GDM1 (cell line): ENCODE measurements at places on chromosomes 7 and 10.

DNA sequence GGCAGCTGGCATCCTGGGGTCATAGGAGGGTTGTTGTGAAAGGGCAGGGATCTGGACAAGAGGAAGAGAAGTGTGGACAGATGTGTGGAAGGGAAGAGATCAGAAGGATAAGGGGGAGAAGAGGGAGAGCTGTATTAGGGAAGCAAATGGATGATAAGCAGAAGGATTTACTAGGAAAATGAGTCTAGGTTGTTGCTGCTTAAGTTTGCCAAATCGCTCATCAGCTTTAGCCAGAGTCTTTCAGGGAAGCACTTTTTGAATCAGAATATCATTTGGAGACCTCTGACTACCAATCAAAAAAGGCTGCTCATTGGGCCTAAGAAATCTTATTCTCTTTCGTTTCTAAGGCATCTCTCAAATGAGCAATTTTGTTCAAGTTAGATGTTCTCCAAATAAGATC is 2.6 kb upstream of the CSGALNACT2 start:
- no peak for DNase-seq

GRCh38 chr10:66795866-66796265 is 130.0 kb upstream of the LRRTM3 start:
- DNase-seq: no peak

- DNase-seq: peak; percentile 32
Measured at GRCh38 chr10:99403674-99404073, 26.8 kb downstream of the GOT1 start.

- no peak for DNase-seq
Measured at GRCh38 chr7:158192956-158193355, 394.7 kb downstream of the PTPRN2 start.

DNA sequence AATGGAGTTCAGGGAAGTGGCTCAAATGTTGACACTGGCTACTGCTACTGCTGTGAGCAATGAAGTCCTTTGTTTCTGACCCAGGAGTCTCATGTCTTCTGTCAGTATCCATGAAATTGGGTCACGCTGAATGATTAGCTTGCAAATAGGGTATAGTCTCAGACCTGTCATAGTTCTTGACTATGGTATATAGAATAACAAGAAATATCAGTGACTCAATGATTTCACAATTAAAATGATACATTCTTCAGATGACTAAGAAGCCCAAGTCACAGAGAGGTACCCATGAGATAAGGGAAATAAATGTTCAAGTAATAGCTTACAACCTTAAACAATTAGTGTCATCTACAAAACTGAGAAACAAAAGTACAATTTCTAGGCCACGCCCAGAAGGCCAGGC is 89.3 kb downstream of the LYZL2 start:
- no peak for DNase-seq

- no peak for DNase-seq
Measured at GRCh38 chr10:62059217-62059920, 157.9 kb downstream of the ARID5B start.

DNA sequence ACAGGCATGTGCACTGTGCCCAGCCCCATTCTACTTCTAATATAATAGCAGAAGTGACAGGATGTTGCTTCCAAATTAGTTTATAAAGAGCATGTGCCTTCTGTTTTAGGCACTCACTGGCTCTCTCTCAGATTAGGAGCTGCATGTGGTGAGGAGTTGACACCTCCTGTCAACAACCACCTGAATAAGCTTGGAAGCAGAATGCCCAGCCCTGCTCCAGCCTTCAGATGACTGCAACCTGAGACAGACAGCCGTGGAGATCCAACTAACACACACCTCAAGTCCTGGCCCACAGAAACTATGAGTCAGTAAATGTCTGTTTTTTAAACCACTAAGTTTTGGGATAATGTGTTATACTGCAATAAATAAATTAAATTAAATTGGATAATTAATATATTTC is 54.5 kb downstream of the PARD3 start:
- no peak for DNase-seq

- no peak for DNase-seq
Measured at GRCh38 chr7:111014079-111014478, 76.8 kb upstream of the LRRN3 start.

GRCh38 chr7:39827571-39827970 is 122.5 kb upstream of the CDK13 start:
- no peak for DNase-seq

DNA sequence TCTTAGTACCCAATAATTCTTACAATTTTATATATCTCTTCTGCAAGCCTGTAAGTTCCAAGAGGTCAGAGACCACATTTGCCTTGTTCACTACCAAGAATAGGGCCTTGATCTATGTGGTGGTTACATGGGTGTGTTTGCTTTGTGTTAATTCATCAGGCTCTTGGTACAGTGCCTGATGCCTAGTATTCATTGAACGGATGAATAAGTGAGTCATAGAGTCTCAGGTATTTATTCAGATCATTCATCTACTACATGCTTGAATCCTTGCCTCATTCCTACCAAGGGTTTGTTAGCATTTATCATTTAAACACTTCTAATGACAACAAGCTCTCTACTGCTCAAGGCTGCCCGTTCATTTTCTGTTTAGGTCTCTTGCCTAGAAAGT is 11.3 kb upstream of the SGPL1 start:
- DNase-seq: no peak

DNA sequence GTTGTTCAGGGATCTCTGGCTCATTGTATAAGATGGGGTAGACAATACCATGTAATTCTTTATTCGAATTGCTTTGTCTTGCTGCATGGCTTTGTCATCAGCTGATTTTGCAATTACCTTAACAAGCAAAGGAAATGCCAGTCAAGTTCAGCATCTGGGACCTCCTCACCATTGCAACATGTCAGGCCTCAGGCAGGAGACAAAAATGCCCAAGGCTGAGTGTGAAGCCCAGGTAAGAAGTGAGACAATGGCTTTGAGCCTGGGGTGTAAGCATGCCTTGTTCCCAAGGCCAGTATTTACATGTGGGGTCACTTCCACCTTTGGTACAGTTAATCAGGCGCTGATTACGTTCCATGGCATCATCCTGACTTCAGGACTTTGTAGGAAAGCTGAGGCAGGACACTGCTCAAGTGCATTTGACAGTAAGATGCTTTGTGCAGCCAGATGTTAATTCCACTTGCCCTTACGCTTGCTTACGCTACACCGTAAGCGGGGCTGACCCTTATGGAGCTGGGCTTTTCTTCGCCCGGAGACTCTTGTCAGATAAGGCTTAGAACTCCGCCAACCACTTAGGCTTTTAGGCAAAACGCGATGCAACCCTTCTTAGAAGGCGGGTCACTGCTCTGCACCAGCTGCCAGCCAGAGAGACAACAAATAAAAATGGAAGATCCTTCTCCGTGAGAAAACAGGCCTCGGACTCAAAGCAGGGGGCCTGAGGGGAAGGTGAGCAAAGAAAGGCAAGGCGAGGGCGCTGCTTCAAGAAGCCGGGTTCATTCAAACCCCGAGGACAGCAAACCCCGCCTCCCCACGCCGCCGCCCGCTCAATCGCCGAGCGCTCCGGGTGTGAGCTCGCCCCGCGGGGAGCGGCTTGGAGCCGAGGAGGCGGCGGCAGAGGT is 1.3 kb upstream of the SP4 start:
- no peak for DNase-seq

DNA sequence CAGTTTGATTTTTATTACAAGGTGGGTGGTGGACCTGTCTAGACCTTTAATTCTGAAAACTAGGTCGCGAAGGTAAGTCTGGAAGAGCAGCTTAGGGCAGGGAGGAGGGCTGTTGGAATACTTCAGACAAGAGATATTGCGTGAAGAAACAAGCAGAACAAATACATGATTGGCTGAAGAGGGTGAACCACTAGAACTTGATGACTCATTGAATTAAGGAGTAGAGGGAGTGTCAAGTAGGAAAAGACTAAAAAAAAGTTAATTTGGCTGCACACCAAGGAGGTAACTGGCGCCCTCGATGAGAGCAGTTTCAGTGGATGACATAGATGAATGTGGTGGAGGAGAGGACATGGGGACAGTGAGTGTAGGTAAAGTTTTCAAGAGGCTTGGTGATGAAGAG is 41.3 kb downstream of the WNT2 start:
- no peak for DNase-seq

DNA sequence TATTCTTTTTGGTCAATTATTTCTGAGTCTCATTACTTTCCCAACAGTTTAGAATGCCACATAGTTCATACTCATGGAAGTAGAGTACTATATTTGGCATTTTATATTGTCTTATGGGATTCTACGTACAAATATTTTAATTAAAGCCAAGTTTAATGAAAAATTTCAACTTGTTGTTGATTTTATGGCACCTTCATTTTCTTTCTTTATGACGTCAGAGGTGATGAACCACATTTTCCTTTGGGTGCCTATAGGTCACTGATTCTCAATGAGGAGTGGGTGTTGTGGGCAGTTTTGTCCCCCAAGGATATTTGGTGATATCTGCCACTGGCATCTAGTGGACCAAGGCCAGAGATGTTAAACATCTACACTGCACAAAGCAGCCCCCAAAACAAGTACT is 1071.3 kb downstream of the NXPH1 start:
- DNase-seq: no peak

DNA sequence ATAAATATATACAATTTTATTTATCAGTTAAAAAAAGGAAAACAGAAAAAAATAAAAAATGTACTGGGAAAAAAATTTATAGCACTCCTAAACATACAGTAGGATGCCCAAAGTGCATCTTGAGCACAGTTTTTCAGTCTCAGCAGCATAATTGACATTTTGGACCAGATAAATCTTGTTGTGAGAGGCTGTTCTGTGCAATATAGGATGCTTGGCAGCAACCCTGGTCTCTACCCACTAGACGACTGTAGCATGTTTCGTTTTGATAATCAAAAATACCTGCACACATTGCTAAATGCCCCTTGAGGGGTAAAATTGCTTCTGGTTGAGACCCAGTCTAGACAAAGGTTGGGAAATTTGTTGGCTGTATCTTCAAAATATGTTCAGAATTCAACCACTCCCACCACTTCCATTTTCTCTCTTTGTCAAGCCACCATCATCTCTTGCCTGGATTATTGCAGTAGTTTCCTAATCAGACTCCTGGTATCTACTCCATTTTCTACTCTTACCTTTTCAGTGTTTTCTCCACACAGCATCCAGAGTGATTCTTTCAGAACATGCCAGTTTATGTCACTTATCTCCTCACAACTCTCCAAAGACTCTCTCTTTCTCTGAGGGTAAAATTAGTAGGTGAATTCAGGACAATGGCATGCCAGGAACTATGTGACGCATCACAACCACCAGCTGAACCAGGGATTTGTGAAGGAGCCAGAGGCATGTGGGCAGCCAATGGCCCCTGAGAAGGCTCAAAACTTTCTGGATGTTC is 91.4 kb downstream of the GPR85 start:
- no peak for DNase-seq

DNA sequence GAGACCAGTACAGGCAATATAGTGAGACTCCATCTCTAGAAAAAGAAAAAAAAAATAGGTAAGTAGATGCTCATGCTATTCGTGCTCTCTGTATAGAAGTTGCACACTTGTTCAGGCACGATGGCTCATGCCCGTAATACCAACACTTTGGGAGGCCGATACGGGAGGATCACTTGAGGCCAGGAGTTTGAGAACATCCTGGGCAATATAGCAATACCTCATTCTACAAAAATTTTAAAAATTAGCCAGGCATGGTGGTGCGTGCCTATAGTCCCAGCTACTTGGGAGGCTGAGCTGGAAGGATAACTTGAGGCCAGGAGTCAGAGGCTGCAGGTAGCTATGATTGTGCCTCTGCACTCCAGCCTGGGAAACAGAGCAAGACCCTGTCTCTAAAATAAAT is 17.2 kb upstream of the NPTX2 start:
- DNase-seq: no peak

DNA sequence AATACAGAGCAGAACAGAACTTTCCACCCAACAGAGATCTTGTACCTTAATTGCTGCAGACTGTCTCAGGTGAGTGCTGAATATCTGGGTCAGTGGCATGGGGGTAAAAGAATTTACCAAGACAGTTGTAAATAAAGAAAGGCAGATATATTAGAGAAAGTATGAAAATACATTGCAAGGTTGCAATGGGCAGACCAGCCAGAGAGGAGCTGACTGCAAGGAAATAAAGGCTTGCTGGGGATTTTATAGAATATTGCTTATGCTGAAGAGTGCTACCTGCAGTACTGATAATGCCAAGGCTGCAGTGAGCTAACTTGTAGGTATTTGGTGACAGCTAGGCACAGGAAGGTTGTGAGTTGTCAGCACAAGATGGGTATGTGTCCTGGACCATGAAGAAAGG is 171.0 kb upstream of the TRIM24 start:
- DNase-seq: no peak

DNA sequence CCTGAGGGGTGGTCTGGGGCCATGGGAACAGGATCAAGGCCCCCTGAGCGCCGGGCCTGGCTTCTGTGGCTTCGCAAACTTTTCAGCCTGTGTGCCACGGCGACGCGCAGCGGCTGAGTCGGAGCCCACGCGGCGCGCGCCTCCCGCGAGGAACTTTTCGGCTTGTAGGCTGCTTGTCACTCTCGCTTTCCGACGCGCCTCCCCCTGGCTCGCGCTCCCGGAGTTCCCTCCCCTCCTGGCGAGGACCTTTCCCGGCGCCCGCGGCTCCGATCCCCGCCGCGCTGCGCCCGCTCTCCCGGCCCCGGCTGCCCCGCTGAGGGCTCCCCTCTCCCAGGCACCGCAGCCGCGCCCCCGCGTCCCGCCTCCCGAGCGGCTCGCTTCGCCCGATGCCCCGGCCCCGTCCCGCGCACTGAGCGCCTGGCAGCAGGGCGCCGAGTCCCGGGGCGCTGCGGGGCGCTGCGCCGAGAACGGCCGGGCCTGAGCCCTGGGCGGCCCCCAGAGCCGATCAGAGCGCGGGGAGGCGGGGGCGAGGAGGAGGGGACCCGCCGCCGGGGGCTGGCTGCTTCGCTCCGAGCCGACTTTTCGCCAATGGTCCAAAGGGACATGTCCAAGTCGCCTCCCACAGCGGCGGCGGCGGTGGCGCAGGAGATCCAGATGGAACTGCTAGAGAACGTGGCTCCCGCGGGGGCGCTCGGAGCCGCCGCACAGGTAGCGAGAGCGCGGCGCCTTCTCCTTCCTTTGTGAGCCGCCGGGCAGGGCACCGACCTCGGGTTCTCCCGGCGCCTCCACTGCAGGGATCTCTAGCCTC is at the start of gene CACNB2:
TSS of gene CACNB2 (plus strand) at position 276 of the 808 bp plus-strand sequence.
- no peak for DNase-seq

DNA sequence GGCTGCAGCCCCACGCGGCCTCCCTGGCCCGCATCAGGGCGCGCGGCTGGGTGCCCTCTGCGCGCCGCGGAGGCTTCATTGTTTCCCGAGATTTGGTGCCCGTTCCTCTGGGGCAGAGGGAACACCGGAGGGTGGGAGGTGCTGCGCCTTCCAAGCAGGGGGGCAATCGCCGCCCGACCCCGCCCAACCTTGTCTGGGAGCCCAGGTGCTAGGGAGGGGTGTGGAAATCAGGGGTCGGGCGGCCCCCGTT is 1.0 kb upstream of the NRP1 start:
- DNase-seq: no peak

DNA sequence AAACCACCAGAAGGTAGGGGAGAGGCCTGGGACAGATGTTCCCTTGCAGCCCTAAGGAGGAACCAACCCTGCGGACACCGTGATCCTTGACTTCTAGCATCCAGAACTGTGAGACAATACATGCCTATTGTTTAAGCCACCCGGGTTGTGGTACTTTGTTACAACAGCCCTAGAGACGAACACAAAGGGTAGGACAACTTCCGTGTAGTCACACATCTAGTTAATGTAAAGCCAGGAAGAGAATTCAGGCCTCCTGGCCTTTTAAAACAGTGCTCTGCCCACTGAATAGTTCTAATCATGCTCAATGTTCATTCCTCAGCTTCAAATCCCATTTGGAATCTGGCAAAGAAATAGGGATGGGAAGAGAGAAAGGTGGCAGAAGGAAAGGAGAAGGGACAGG is 240.2 kb upstream of the KMT2E start:
- no peak for DNase-seq

GRCh38 chr7:69756235-69756634 is 158.0 kb downstream of the AUTS2 start:
- DNase-seq: no peak
